ENCODE measurements at places on chromosomes 6 and 20. TPM values are rescaled to one million over a fixed set of nuclear protein-coding genes. Genes with fewer than 3 reads are reported as not detected.

- peaks cover 12% of the 10 kb centered on the region for H3K4me1 ChIP-seq
- peak overlapping the region; percentile 53 for H3K4me3 ChIP-seq
- peaks cover 15% of the 10 kb centered on the region for H3K27me3 ChIP-seq
- no peak overlapping the region for H3K27ac ChIP-seq
These were observed 100.5 kb downstream of the CDH4 start for GRCh38 chr20:61352346-61353260.

DNA sequence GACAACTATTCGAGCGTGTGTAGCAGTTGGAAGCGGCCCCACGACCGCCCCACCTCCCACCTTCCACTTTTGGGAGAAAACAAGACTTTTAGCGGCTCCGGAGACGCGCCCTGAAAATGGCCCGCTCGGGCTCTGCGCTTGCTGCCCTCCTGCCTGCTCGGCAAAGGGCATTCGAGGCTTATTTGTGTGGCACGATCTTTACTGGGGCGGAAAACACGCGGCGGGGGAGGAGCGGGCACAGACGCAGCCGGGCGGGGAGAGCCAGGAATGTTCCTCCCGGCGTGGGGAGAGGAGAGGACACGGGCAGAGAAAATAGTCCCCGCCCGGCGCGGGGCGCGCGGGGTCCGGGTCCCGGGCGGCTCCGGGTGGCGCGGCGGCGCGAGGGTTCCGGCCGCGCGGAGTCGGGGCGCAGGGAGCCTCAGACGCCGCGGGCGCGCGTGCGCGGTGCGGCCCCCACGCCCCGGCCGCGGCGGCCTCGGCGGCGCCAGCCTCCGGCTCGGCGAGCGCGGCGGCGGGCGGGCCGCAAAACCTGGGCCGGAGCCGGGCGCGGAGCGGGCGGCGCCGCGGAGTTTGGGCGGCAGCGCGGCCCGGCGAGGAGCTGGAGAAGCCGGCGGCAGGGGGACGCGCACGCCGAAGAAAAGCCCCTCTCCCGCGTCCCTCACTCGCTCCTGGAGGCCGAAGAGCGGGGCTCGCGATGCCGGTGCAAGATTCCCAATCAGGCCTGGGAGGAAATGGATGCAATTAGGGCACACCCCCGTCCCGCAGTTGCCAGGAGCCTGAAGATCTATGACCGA lies 90.0 kb upstream of the ARID1B start:
- H3K4me1 ChIP-seq: peaks cover 30% of the 10 kb centered on the region
- H3K27ac ChIP-seq: peak overlapping the region; percentile 99
- H3K27me3 ChIP-seq: peaks cover 13% of the 10 kb centered on the region
- DNase-seq: peak; percentile 79
- peak overlapping the region; percentile 94 for H3K4me3 ChIP-seq
- no peaks in the 10 kb centered on the region for H3K36me3 ChIP-seq

Gene SLC17A9
- total RNA-seq: 1.8 TPM

GRCh38 chr6:159916752-159917151 lies 26.0 kb downstream of the MAS1 start:
- no peak overlapping the region for H3K4me3 ChIP-seq
- H3K36me3 ChIP-seq: peaks cover under 1% of the 10 kb centered on the region
- no peaks in the 10 kb centered on the region for H3K27me3 ChIP-seq
- no peak for DNase-seq

- H3K4me3 ChIP-seq: no peak overlapping the region
- H3K27ac ChIP-seq: no peak overlapping the region
- H3K27me3 ChIP-seq: peaks cover 1% of the 10 kb centered on the region
These were observed 236.0 kb upstream of the STXBP5 start for GRCh38 chr6:146968041-146968760.

- H3K4me3 ChIP-seq: no peak overlapping the region
- peaks cover 1% of the 10 kb centered on the region for H3K4me1 ChIP-seq
- DNase-seq: no peak
- H3K27me3 ChIP-seq: peaks cover 2% of the 10 kb centered on the region
- H3K36me3 ChIP-seq: no peaks in the 10 kb centered on the region
- H3K27ac ChIP-seq: no peak overlapping the region
These were observed 50.5 kb upstream of the GCM1 start for GRCh38 chr6:53199156-53199555.

Gene ANKRD6
- 31.9 TPM for total RNA-seq

DNA sequence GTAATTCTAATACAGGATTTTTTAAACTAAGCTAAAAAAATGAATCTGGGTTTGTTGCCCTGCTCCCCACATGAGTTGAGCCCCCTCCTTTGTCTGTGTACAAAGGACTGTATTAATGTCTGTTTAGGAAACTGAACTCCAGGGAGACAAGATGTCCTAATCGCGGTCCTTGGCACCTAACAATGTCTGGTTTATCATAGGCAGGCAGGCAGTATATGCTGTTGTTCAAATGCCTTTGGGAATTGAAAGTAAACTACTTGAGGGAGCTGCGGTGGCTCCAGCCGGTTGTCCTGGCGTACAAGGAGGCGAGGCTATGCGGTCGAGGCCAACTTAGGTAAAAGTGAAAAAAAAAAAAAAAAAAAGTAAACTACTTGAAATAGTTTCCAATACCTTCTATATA lies 98.5 kb downstream of the TULP4 start:
- no peaks in the 10 kb centered on the region for H3K36me3 ChIP-seq
- H3K27ac ChIP-seq: no peak overlapping the region
- peaks cover 49% of the 10 kb centered on the region for H3K4me1 ChIP-seq
- H3K27me3 ChIP-seq: no peaks in the 10 kb centered on the region

GRCh38 chr6:121603486-121603885 lies 168.0 kb downstream of the GJA1 start:
- no peaks in the 10 kb centered on the region for H3K36me3 ChIP-seq
- no peak overlapping the region for H3K27ac ChIP-seq
- H3K27me3 ChIP-seq: no peaks in the 10 kb centered on the region
- H3K4me3 ChIP-seq: no peak overlapping the region

DNA sequence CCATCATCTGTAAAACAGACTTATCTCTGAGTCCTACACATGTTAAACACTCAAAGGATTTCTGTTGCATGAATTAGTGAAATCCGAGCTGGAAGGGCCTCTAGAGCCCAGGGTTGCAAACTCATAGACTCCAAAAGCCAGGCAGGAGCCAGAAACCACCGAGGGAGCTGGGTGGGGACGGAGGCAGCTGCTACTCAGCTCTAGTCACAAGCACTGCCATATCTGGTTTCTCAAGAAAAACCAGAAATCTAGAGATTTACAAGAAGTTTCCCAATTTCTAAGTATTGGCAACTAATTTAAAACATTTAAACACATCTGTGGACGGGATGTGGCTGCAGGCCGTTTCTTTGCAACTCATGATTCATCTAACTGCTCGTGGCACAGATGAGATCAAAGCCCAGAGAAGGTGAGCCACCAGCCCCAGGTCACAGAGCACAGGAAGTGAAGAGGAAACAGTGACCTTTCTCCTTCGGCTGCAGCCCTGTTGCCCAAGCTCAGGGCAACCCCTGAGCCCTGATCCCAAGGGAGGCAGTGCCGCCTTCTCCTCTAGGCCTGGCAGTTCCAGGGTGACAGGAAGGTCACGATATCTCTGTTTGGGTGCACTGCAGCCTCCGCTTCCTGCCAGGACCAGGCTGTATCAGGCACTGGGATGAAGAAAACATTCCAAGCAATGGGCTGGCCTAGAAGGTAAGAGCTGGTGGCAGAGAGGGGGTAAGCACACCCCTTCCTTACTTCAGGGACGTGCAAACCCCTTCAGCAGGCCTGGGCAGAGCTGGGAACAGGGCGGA lies 26.4 kb upstream of the PTGIS start:
- H3K36me3 ChIP-seq: no peaks in the 10 kb centered on the region
- H3K27ac ChIP-seq: no peak overlapping the region
- no peaks in the 10 kb centered on the region for H3K4me1 ChIP-seq
- peaks cover 7% of the 10 kb centered on the region for H3K27me3 ChIP-seq
- no peak for DNase-seq

Gene CFAP206
- 1.9 TPM for total RNA-seq

- no peak for DNase-seq
- no peak overlapping the region for H3K4me3 ChIP-seq
These were observed 50.7 kb upstream of the CD83 start for GRCh38 chr6:14066782-14067406.

DNA sequence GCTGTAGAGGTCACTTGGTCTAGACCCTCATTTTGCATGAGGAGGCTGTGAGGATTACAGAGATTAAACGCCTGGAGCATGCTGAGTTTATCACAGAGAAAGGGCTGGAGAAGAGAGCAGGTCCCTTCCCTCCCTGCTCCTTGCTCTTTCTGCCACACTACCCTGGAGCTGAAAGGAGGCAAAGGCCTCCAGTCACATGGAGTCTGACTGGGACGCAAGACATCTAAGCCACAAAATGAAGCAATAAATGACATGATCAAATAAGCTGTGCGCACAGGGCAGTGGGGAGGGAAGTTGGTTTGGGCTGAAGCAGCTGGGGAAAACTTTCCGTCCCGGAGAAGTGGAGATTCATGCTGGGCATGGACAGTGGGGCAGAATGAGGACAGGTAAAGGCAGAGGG lies 33.3 kb downstream of the ATXN1 start:
- peaks cover 2% of the 10 kb centered on the region for H3K4me1 ChIP-seq
- DNase-seq: no peak
- H3K27me3 ChIP-seq: no peaks in the 10 kb centered on the region
- H3K27ac ChIP-seq: no peak overlapping the region
- H3K4me3 ChIP-seq: no peak overlapping the region

- no peaks in the 10 kb centered on the region for H3K36me3 ChIP-seq
- no peak overlapping the region for H3K27ac ChIP-seq
- DNase-seq: no peak
These were observed 33.8 kb downstream of the HDDC2 start for GRCh38 chr6:125267806-125268523.

Gene IDH3B
- 103 TPM for total RNA-seq

DNA sequence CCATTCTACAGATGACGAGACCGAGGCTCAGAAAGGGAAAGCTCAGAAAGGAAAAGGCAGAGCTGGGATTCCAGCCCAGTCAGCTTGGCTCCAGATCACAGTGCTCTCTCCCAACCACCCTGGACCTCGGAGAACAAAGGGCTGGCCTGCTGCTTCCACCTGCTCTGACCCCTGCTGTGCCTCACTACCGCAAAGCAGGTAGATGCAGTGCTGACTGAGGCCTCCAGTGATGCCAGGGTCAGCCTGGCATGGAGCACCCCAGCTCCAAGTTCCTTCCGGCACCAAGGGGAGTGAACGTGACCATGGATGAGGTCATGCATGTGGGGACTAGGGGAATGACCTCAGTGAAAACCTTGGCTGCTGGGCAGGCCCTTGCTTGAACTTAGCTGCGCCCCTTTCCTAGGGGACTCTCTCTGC lies 20.7 kb upstream of the TLDC2 start:
- no peak overlapping the region for H3K4me3 ChIP-seq
- H3K27ac ChIP-seq: peak overlapping the region; percentile 84
- DNase-seq: no peak
- H3K4me1 ChIP-seq: peaks cover 53% of the 10 kb centered on the region
- H3K36me3 ChIP-seq: peaks cover 12% of the 10 kb centered on the region

GRCh38 chr6:84804720-84805119 lies 40.3 kb upstream of the TBX18 start:
- H3K27ac ChIP-seq: no peak overlapping the region
- no peaks in the 10 kb centered on the region for H3K36me3 ChIP-seq
- H3K4me3 ChIP-seq: no peak overlapping the region
- no peak for DNase-seq
- no peaks in the 10 kb centered on the region for H3K27me3 ChIP-seq

Gene CRYBG1
- 0.15 TPM for total RNA-seq

Gene ISM1
- total RNA-seq: 0.32 TPM

DNA sequence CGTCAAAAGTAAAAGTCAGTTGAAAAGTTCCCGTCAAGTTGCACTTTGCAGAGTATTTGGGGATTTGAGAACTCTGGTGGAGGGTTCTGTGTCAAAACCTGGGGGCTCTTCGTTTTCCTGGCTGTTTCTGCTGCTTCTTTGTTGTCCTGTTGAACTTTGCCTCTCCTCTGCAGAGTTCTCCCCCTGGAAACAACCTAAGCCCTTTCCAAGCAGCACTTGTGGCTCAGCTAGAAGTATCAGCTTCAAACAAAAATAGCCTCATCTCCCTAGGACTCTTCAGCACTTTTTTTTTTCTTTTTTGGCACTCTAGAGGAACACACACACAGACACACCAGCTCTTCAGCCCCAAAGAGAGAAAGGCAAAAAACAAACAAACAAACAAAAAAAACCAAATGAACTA lies at the start of gene TRDN:
Gene TRDN, minus strand, starts transcription at position 169 of the 400 bp plus-strand sequence. CDS start 175 bp downstream, outside the sequence.
- DNase-seq: no peak
- H3K4me3 ChIP-seq: no peak within 1 kb of the TSS
- no peak within 1 kb of the TSS for H3K27ac ChIP-seq
- no peaks in the 10 kb centered on the region for H3K4me1 ChIP-seq

GRCh38 chr6:45991189-45991588 lies 24.5 kb downstream of the CLIC5 start:
- H3K27me3 ChIP-seq: no peaks in the 10 kb centered on the region

DNA sequence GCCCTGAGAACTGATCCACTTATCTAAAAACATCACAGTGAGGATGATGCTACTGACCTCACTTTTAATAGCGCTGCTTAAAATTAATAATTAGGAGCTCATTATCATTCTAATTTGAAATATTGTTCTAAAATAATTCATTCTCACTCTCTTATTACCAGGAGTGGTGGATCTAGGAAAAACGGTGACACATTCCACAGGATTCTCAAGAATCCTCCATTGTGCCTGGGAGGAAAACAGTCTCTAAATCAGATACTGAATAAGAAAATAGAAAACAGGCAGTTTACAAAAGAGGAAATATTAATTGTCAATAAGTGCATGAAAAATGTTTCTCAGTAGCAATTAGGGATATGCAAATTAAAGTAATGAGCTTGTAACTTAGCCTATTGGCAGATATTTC lies 187.4 kb downstream of the TENT5A start:
- H3K4me1 ChIP-seq: no peaks in the 10 kb centered on the region
- no peaks in the 10 kb centered on the region for H3K36me3 ChIP-seq
- H3K4me3 ChIP-seq: no peak overlapping the region
- no peak overlapping the region for H3K27ac ChIP-seq

DNA sequence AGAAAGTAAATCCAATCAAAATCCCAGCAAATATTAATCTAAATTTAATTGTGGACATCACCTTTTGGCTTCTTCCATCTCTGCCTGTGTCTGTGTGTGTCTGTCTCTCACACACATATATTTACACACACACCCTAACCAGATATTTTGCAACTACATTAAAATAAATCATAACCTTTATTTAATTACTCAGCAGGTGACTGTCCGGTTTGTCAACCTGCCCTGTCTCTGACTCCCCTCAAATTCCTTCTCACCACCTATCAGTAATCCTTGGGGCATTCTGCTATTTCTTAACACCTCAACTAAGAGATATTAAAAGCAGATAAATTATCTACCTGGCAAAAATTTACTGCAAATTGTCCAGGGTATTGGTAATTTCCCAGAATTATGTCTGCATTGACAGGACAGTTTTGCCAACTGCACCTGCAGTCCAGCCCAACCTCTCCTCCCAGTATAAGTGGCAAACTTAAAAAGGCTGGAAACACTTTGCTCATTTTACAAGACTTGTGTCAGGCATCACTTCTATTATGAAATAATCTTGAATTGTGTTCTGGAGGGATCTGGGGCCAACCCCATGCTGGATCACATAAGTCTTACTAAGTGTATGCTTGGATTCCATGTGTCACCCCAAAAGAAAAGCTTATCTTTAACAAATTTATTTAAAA lies 216.1 kb downstream of the GMDS start:
- H3K27me3 ChIP-seq: no peaks in the 10 kb centered on the region
- peaks cover 15% of the 10 kb centered on the region for H3K4me1 ChIP-seq
- H3K36me3 ChIP-seq: no peaks in the 10 kb centered on the region
- H3K27ac ChIP-seq: no peak overlapping the region
- no peak for DNase-seq

- peak; percentile 93 for DNase-seq
- peak within 1 kb of the TSS; percentile 99 for H3K4me3 ChIP-seq
- peaks cover 10% of the 10 kb centered on the region for H3K27me3 ChIP-seq
- peaks cover 14% of the 10 kb centered on the region for H3K4me1 ChIP-seq
- H3K36me3 ChIP-seq: no peaks in the 10 kb centered on the region
These were observed at the start of gene HS3ST5 for GRCh38 chr6:114342826-114343781. Gene HS3ST5 (minus strand): TSS chr6:114343023. CDS start chr6:114062845, 280,178 bp downstream.
